ENCODE measurements at places on chromosomes 1 and 21. TPM values are rescaled to one million over a fixed set of nuclear protein-coding genes. Genes with fewer than 3 reads are reported as not detected.

Gene GON4L
- 22.0 TPM for total RNA-seq

Gene AMY2A
- not detected for total RNA-seq

Gene SPRR2E
- total RNA-seq: not detected

Gene CDA
- 0.66 TPM for total RNA-seq

Data from endothelial cell of coronary artery (primary cell).